ENCODE measurements at places on chromosomes 5 and 9. TPM values are rescaled to one million over a fixed set of nuclear protein-coding genes. Genes with fewer than 3 reads are reported as not detected.
A peak's percentile ranks its signal among the peaks of the same experiment; 100 is the strongest.

GRCh38 chr5:158534203-158534602 is 565.5 kb downstream of the EBF1 start:
- no peak for DNase-seq
- no peak overlapping the region for H3K27ac ChIP-seq
- peaks cover 20% of the 10 kb centered on the region for H3K4me1 ChIP-seq
- no peak overlapping the region for H3K4me3 ChIP-seq
- no peaks in the 10 kb centered on the region for H3K36me3 ChIP-seq
- no peaks in the 10 kb centered on the region for H3K27me3 ChIP-seq

The PCSK1 gene
- not detected for total RNA-seq

The DMGDH gene
- 0.99 TPM for total RNA-seq

- H3K27ac ChIP-seq: no peak overlapping the region
- peaks cover 2% of the 10 kb centered on the region for H3K4me1 ChIP-seq
- no peaks in the 10 kb centered on the region for H3K36me3 ChIP-seq
- H3K27me3 ChIP-seq: no peaks in the 10 kb centered on the region
- no peak for DNase-seq
Observed at GRCh38 chr5:142078706-142079105, 29.9 kb upstream of the NDFIP1 start.

GRCh38 chr9:6788162-6789016 is 30.6 kb downstream of the KDM4C start:
- peak overlapping the region; percentile 44 for H3K27ac ChIP-seq
- H3K4me1 ChIP-seq: peaks cover 66% of the 10 kb centered on the region
- H3K27me3 ChIP-seq: no peaks in the 10 kb centered on the region
- no peak for DNase-seq

The MLANA gene
- total RNA-seq: not detected

DNA sequence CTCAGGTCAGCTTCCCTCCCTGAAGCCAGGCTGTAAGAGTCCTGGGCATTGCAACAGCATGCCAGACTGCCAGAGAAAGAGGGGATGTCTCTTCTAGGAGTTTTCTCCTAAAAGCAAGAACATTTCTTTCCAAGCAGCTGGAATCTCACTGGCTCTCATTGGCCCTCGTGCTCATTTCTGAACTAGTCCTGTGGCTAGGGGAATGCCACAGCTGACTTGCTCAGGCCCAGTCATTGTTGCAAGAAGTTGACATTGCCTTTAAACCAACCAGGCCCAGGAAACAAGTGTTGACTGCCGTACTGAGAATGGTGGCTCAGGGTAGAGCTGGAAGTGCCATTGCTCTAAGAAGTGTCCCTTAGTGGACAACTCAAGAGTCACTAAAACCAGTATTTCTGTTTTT is 15.0 kb upstream of the CEP120 start:
- no peak overlapping the region for H3K27ac ChIP-seq
- H3K4me1 ChIP-seq: no peaks in the 10 kb centered on the region
- no peaks in the 10 kb centered on the region for H3K36me3 ChIP-seq
- peaks cover 4% of the 10 kb centered on the region for H3K27me3 ChIP-seq
- DNase-seq: no peak
- no peak overlapping the region for H3K4me3 ChIP-seq

The FOXD4L5 gene
- total RNA-seq: 0.52 TPM

GRCh38 chr5:95084757-95085156 is 200.1 kb downstream of the MCTP1 start:
- no peak for DNase-seq
- no peaks in the 10 kb centered on the region for H3K27me3 ChIP-seq
- no peak overlapping the region for H3K4me3 ChIP-seq
- H3K36me3 ChIP-seq: no peaks in the 10 kb centered on the region
- H3K4me1 ChIP-seq: peaks cover 13% of the 10 kb centered on the region

The ARL14EPL gene
- total RNA-seq: not detected

The OR1N2 gene
- not detected for total RNA-seq

The APBA1 gene
- total RNA-seq: 1.2 TPM

- H3K36me3 ChIP-seq: peaks cover 70% of the 10 kb centered on the region
- H3K27ac ChIP-seq: no peak overlapping the region
- H3K4me3 ChIP-seq: no peak overlapping the region
- no peaks in the 10 kb centered on the region for H3K27me3 ChIP-seq
- H3K4me1 ChIP-seq: peaks cover 1% of the 10 kb centered on the region
Observed at GRCh38 chr5:81187885-81188284, 45.2 kb upstream of the CKMT2 start.

The SLC36A3 gene
- not detected for total RNA-seq

The MRPL50 gene
- total RNA-seq: 21.3 TPM

GRCh38 chr9:108142142-108142503 is 652.6 kb upstream of the KLF4 start:
- no peaks in the 10 kb centered on the region for H3K4me1 ChIP-seq
- peaks cover 6% of the 10 kb centered on the region for H3K27me3 ChIP-seq
- H3K36me3 ChIP-seq: no peaks in the 10 kb centered on the region
- H3K27ac ChIP-seq: no peak overlapping the region

The PCDHA9 gene
- total RNA-seq: not detected

- no peak for DNase-seq
- H3K4me1 ChIP-seq: no peaks in the 10 kb centered on the region
- H3K4me3 ChIP-seq: no peak overlapping the region
- peaks cover 14% of the 10 kb centered on the region for H3K27me3 ChIP-seq
Observed at GRCh38 chr5:14272548-14273205, 129.5 kb downstream of the TRIO start.

DNA sequence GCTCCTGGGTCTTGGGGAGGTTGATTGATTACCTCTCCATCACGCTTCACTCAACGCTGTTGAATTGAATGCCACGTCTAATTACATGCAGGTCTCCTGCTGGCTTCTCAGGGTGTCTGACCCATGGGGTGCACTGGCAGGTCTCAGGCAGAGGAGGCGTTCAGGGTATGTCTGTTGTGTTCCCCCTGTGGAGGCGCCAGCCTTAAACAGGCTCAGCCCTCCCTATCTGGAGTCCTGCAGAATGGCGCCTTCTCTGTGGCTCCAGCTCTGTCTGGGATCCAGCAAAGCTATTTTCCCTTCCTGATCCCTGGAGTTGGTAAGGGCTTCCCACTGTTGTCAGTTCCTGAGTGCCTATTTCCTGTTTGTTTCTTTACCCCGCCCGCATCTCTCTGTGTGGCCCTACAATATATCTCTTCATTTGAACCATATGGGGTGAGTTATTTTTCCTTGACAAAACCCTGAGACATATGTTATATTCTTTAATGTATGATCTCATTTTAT is 150.0 kb downstream of the NTRK2 start:
- H3K27ac ChIP-seq: no peak overlapping the region
- H3K27me3 ChIP-seq: peaks cover 1% of the 10 kb centered on the region
- H3K4me1 ChIP-seq: no peaks in the 10 kb centered on the region
- DNase-seq: no peak
- H3K4me3 ChIP-seq: no peak overlapping the region
- no peaks in the 10 kb centered on the region for H3K36me3 ChIP-seq

The NOXA1 gene
- total RNA-seq: 4.1 TPM

- H3K27me3 ChIP-seq: no peaks in the 10 kb centered on the region
- no peak for DNase-seq
- no peak overlapping the region for H3K27ac ChIP-seq
- H3K4me1 ChIP-seq: no peaks in the 10 kb centered on the region
Observed at GRCh38 chr5:89168766-89169165, 285.8 kb upstream of the MEF2C start.

DNA sequence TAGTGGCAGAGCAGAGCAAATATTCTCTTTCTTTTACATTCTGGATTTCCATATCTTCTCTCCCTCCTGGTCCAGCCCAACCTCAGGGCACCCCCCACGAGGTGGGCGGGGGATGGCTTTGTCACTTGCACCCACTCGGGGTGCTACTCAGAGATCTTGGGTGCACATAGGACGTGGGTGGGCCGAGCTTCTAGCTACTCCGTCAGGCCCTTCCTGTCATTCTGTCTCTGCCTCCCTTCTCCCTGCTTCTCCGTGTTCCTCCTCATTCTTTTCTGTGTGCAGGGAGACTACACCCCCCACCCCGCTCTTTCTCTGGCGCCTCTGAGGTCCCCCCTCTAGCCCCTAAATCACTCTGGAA is 19.5 kb downstream of the PCDHGC5 start:
- H3K27ac ChIP-seq: peak overlapping the region; percentile 40
- H3K27me3 ChIP-seq: no peaks in the 10 kb centered on the region
- H3K4me3 ChIP-seq: no peak overlapping the region

The RETREG1 gene
- 78.7 TPM for total RNA-seq

- peaks cover 53% of the 10 kb centered on the region for H3K27me3 ChIP-seq
- no peaks in the 10 kb centered on the region for H3K4me1 ChIP-seq
- no peaks in the 10 kb centered on the region for H3K36me3 ChIP-seq
- H3K4me3 ChIP-seq: peak overlapping the region; percentile 3
Observed at GRCh38 chr5:115069087-115069968, 100.4 kb downstream of the TRIM36 start.

The GARIN3 gene
- not detected for total RNA-seq

Measured in naive thymus-derived CD8-positive, alpha-beta T cell (primary cell).